ENCODE measurements at places on chromosomes 2 and 18.

DNA sequence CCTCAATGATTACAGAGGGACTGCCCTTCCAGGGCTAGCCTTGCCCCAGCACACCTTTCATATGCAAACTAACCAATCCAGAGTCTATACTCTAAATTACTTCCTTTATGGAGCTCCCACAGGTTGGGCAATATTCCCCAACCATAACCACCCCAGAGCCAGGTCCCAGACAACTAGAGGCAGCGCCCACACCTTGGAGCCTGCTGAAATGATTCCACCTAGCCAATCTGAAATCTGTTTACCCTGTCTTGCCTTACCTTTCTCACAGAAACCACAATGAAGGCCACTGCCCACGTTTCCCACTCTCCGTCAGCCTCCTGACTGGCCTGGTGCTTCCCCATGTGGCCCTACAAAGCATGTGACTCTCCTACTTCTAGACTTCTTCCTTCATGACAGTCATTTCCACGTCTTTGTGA, 62.0 kb downstream of the REEP1 start:
- DNase-seq = no peak

DNA sequence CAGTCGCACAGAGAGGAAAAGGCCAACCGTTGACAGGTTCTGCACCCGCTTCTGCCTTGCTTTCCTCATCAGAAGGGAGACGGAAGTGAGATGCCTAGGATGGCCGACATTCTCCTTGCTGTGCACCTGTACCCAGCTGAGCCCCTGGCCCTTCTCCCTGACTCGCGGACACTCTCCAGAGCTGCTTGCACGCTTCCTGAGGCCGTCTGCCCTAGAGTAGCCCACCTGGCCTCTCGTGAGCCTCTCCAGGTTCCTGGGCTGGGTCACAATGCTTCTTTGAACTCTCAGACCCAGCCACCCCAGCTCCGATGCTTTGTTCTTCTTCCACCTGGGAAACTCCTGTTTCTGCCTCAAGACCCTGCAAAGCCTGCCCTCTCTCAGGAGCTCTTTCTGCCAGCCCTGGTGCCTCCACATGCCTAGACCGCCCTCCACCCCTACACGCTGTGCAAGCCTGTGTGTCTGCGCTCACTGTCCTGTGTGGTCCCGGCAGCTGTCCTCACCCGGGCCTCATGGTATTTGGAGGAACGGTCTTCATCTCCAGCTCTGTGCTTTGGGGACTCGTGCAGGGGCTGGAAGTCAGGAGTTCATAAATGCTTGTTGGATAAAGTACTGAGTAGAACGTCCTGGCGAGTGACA, 345.4 kb upstream of the SALL3 start:
- DNase-seq = no peak

GRCh38 chr2:236745420-236746210, 176.0 kb downstream of the ACKR3 start:
- no peak for DNase-seq

GRCh38 chr18:32911660-32912284, 138.9 kb upstream of the KLHL14 start:
- no peak for DNase-seq

GRCh38 chr2:12674644-12675328, 42.0 kb upstream of the TRIB2 start:
- DNase-seq = no peak

DNA sequence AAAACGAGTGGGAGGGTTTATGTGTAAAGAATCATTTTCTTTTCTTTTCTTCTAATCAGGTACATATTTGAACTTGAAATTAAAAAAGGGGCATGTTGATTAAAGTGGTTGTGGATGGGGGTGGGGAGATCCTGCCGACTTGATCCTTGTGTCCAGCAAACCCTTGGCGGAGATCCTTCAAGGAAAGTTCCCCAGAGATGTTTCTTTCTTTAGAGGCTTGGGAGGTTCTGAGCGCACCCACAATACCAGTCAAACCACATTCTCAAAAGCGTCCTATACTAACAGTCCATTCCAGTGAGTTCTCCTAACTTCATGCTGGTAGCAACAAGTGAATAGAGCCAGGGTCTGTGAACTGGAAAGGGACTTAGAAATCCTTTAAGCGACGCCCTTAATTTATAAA, 49.2 kb downstream of the MYCN start:
- no peak for DNase-seq
